Activated effector memory CD4-positive, alpha-beta T cell treated with Interleukin-2 at 50 U/mL for 16 hours (primary cell): ENCODE measurements at places on chromosomes 5 and 9.
A peak's percentile ranks its signal among the peaks of the same experiment; 100 is the strongest.

GRCh38 chr5:107948377-107948776, 277.6 kb upstream of the EFNA5 start:
- DNase-seq, result no peak

DNA sequence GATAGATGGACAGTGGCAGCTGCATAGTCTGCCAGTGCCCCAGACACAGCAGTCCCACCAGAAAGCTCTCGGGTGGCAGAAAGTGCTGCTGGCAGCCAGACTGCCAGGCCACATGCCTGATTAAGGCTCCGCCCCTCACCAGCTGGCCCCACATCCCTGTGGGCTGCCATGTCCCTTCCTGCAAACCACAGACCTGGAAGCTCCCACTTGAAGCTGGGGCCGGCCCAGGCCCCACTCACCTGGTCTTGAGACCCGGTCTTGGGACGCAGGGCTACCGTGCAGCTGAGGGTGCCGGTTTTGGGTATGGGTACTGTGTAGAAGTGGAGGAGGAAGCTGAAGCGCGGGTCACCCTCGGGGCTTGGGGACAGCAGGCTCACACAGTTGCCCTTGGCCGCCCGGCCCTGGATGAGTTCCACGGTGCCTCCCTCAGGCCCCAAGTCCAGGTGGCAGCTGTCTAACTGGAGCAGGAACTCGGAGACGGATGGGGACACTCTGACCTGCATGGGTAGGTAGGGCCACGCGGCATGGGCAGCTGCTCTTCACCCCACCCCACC, 15.3 kb downstream of the FPGS start:
- DNase-seq, result no peak

- no peak for DNase-seq
Measured at GRCh38 chr5:108361771-108362170, 20.1 kb downstream of the FBXL17 start.

DNA sequence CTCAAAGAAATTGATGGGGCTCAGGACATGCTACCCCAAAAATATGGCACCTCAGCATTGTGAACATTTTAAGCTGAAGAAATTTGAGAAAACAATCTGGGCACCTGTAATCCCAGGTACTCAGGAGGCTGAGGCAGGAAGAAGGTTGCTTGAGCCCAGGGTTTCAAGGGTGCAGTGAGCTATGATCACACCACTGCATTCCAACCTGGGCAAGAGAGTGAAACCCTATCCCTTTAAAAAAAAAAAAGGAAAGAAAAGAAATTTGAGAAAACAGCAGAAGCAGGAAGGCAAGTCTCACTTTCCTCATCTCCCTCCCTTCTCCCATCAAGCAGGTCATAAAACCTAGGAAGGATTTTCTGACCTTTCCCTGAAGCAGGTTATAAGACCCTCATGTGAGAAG, 23.6 kb downstream of the TPD52L3 start:
- no peak for DNase-seq

- no peak for DNase-seq
Measured at GRCh38 chr5:134595458-134595838, 37.2 kb downstream of the SAR1B start.

DNA sequence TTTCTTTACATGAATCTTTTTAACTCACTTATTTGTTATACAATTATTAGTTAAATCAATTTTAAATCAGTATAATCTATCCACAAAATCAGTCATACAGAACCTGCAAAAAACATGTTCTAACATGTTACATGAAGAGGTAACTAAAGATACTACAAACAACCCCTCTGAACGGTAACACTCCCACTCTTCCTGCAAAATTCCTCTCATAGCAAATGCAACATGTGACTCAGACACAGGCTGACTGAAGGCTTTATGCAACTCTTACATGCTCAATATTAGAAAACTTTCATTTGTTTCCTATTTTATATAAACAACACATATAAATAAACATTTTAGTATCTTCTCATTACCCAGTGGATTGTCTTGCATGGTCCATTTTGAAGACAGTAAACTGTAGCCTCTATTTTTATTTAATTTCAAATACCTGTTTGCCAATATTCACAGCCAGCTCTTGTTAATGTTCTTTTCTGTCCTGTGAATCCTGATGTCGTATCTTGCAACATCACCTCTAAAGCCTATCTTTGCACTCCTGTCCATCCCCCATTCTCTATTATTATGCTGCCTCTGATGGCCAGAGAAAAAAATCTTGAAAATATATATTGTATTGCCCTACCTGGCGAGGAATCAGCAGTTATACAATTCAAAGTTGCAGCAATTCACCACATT, 100.5 kb upstream of the CCDC152 start:
- DNase-seq, result no peak

DNA sequence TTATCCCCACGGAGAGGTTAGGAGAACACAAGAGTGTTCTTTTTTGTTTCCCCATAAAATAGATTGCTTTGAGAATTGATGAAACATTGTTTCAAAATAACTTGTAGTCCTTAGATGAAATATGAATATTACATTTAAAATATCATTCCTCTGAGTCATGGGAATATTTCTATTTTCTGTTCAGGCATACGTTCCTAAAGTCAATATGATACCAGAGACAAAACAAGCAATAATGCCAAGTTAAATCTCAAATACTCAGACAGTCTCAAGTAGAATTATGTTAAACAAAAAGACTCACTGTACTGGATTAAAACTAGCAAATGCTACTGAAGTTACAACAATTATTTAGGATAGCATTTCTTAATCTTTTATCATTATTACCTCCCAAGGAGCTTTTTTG, 111.7 kb upstream of the C6 start:
- DNase-seq, result no peak

- no peak for DNase-seq
Measured at GRCh38 chr9:123034881-123035510, 1.5 kb downstream of the GPR21 start.

DNA sequence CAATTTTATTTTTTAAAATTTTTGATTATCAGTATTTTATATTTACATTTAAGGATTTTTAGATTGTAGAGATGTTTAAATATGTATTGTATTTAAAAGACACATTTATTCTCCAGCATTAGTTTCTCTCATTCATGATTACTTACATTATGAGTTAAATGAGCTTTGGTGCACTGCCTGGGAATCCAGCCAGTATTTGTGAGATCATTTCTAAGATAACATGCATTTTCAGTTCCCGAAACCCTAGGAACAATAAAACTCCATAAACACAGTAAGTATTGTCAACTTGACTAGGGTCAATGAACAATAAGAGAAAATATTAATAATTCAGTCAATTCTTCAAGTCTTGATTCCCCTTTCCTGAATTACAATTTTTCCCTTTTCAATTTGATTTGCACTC, 403.3 kb downstream of the PLK2 start:
- DNase-seq, result no peak

DNA sequence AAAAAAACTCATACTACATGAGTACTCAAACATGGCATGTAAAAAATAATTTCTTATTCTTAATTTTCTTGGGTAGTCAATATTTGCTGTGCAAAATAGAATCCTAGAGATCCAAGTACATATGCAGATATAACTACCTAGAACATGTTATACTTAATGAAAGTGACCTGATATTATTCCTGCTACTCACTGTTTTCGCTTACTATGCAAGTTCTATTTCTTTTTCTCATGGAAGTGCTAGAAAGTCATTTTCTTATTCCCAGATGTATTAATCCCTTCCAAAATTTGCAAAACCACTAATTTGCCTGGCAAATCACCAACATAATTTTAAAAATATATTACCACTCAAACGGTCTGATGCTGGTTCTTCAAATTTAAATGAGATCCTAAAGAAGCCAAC, 19.2 kb upstream of the PLAC8L1 start:
- DNase-seq, result no peak

GRCh38 chr5:72705178-72705577, 111.3 kb upstream of the TNPO1 start:
- no peak for DNase-seq

- DNase-seq, result no peak
Measured at GRCh38 chr5:64315778-64316177, 150.1 kb downstream of the RNF180 start.

GRCh38 chr5:95920822-95921221, 40.8 kb downstream of the ELL2 start:
- no peak for DNase-seq

DNA sequence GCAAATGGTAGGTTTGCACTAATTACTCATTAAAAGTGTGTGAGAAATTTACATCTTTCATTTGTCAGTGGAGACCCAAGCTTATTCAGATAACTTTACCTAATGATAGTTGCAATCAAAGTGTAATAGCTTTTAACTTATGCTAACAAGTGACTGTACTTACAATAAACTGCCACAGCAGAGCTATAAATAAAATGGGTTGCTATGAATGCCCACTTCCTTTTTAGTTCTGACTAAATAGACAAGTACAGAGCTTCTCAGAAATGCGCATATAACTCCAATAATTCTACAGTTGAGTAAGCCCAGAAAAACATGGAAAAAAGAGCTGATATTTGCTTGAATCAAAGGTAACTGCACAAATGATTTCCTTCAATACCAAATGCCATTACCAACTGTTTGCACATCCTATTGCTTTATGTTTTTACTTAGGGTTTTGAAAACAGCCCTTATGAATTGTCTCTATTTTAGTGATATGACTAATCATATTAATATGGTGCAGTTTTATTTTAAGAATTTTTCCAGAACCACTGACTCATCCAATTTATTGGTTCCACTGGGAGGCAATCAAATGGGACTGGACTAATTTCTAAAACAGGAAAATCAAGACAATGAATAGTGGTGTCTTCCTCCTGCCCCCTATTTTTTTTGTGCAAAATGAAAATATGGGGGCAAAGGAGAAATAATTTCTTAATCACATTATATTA, 84.1 kb downstream of the PPP2R2B start:
- no peak for DNase-seq

DNA sequence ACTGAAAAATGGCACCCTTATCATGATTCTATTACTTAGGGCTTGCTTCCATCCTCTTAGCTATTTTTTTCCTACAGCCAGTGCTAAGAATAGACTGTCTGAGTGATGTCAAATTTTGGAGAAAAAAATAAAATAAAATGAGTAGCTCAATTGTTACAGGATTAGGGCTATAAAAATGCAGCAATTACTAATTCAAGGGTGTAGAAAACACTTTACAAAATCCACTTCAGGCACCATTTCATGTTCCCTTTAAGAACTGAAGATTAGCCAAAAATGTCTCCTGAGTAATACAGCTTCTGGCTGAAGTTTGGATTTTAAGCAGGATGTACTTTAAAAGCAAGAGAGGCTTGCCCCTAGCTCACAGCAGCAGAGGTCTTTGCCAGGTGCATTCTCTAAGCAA, 240.5 kb upstream of the IRX1 start:
- no peak for DNase-seq

- DNase-seq, result peak; percentile 20
Measured at GRCh38 chr5:139710319-139711066, 62.3 kb downstream of the CXXC5 start.

DNA sequence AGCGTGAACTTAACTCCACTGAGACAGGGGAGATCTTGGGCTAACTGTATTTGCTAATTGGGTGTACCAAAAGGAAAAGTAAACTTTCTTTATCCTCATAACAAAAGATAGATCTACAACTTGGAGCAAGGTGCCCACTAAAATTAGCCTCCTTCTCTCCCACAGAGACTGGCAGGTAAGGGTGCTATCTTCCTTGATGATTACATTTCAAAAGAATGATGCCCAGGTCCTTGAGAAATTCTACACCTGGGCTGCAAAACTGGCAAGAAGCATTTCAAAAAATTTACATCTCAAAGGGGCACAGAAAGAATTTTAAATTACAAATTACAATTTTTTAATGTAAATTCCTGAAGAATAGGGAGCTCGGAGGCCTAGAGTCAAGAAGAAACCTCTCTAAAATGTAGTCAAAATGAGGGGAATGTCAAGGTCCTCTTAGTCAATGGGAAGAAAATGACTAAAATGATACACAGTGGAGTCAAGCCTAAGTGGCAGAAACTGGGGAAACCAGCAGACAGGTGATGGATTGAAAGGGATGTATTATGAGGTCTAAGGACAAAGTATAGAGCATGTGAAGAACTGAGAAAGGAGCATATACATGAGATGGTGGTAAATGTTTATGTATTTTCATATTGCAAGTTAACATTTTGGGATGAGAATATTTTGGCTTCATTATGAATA, 348.3 kb upstream of the TUSC1 start:
- DNase-seq, result no peak

GRCh38 chr9:138115506-138115905, 237.9 kb downstream of the CACNA1B start:
- no peak for DNase-seq

GRCh38 chr5:10622810-10623209, 58.9 kb downstream of the ANKRD33B start:
- no peak for DNase-seq

GRCh38 chr9:107712390-107712789, 222.8 kb upstream of the KLF4 start:
- no peak for DNase-seq

DNA sequence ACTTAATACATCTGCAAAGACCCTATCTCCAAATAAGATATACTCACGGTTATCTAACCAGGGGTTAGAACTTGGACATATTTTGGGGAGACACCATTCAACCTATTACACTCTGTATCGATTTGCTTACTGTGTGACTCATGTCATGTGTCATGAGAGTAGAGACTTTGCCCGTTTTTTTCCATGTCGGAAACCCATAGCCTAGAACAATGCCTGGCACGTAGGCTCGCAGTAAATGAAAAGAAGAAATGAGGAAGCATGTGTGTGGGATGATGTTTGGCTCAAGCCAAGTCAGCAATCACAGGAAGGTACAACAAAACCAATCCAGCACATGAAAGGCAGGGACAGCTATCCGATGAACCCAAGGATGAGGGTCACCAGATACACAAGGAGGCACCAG, 94.6 kb upstream of the DNAH5 start:
- DNase-seq, result no peak

DNA sequence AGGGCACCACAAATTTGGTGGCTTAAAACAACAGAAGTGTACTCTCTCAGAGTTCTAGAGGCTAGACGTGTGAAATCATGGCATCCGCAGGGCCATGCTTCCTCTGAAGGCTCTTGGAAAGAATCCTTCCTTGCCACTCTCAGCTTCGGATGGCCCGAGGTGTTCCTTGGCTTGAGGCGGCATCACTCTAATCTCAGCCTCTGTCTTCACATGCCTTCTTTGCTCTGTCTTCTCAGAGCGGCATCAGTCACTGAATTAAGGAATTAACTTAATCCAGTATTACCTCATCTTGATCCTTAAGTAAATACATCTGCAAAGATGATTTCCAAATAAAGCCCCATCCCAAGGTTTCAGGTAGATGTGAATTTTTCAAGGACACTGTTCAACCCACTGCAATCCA, 211.1 kb upstream of the TRIM32 start:
- DNase-seq, result no peak

DNA sequence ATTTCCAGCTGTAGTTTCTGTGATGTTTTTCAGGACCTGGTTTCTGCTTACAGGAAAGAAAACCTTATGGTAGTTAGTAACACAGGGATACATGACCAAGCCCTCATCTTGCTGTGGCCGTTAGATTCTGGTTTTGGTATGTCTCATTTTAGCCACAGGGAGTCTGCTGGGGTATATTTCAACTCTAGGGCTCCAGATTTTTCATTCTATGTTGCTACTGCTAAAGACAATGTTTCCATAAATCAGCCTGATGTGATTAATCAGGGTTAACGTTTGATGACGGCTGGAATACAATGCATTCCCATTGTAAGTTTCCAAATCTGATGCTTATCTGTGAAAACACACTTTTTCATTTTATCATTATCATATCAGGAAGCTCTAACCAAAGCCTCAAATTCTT, 48.2 kb downstream of the P4HA2 start:
- no peak for DNase-seq

- DNase-seq, result no peak
Measured at GRCh38 chr5:140041492-140042392, 1.4 kb downstream of the NRG2 start.
